Stimulated activated CD4-positive, alpha-beta T cell treated with anti-CD3 and anti-CD28 coated beads, Interleukin-1b, Interleukin-23, amount 100 ng/mL, for 24 hours (primary cell): ENCODE measurements at places on chromosomes 6 and 20.

DNA sequence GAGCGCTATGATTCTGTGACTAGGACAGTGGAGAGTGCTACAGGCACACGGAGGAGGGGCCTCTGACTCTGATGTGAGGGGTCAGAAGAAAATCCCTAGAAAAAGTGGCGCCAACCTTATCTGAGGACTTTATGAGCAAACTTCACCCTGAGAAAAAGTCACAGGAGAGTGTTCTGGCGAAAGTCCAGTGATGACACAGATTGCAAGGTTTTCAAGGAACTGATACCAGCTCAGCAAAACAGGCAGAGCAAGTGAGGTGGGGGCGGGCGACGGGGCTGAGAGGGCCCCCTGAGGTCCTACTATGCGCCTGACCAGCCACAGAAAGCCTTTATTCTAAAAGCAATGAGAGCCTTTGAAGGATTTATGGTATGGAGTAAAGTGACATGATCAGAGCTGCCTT is 73.3 kb downstream of the SLC22A23 start:
- DNase-seq = no peak

DNA sequence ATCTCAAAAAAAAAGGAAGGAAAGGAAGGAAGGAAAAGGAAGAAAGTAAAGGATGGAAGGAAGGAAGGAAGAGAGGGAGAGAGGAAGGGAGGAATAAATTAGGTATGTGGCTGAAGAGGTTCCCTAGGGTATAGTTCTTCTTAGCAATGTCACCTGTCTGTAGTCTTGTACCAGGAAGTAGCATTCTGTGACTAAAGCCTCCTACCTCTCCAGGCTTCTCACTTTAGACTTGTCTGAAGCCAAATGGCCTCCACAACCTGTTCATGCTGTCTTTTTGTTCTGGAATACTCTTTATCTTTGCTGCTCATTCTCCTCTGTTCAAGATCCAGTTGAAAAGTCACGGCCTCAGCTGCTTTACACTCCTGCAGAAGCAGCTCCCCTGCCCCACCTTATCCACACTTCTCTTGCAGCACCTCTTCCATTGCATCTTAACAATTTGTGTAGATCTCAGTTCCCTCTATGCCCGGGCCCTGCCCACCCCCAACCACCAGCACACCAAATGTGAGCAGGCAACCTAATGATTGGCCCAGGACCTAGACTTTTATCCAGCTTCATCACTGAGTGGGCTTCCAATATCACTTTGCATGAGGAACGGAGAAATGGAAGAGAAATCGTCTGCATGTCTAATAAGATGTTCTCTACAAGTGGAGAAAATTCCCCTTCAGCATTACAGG is 19.1 kb downstream of the GCNT2 start:
- no peak for DNase-seq

- DNase-seq = no peak
These were observed 14.6 kb upstream of the MRPS18A start for GRCh38 chr6:43702171-43702533.

DNA sequence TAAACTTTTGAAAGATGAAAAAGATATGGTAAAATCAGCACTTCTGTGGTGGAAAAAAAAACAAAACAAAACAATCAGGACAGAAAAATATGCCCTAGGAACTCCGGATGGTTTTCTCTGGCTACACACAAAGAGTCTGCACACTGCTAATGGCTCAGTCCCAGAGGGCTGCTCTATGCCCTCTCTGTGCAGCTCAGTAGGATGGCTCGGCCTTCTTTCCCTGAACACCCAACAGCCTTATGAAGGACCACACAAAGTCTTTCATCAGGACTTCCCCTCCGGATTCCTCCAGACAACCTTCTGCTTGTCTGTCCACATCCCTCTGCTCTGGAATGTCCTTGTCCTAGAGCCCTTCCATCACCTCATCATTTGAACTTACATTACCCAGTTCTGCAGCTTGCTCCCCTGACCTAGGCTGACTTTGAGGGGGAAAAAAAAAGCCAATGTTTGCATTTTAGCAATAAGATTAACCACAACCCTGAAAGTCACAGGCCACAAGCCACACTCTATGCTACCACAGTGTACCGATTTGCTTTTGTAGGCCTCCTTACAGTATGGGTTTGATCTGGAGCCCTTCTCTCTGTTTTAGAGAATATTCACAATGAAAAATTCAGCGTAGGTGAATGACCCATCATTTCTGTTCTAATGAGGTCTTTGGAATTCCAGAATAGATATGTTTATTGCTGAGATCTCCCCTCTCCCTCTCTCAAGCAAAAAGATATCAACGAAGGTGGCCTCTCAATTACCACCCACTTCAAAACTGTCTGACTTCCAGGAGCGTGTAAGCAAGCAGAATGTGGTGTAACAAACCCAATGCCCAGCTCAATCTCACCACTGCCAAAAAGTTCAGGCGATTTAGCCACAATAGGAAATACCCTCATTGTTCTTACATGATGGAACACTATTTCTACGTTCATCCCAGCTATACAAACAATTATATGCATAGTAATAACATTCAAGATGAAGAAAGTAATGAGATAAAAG is 164.0 kb downstream of the GMDS start:
- no peak for DNase-seq

DNA sequence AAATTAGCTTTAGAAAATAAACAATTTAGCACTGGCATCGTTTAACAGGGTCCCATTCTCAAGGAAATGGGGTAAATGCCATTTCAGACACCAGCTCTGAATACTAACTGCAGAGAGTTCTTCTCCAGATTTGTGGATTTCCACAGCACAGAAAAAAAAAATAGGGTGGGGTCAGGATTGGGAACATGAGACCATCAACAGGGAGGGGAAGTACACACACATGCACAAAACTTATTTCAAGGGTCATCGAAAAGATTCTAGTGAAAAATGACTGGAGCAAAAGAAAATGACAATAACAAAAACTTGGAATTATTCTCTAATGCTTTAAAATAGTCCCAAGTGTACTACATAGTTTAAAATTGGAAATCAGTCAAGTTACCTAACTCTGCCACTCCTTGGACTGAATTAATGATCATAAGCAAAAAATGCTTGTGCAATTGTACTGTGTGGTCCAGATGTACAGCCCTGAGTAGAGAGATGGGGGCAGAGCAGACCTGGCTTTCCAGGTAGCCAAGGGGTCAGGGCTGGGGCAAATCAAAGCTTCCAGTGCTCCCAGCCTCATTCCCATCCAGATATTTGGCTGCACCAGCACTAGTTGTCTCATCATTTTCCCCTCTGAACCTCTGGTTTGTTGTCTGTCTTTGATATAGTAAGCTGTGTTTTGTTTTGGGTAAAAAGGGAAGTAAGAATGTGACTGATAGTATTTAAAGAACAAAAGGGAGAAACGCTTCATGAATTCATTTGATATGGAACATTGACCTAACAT is 152.4 kb downstream of the SOBP start:
- DNase-seq = no peak

DNA sequence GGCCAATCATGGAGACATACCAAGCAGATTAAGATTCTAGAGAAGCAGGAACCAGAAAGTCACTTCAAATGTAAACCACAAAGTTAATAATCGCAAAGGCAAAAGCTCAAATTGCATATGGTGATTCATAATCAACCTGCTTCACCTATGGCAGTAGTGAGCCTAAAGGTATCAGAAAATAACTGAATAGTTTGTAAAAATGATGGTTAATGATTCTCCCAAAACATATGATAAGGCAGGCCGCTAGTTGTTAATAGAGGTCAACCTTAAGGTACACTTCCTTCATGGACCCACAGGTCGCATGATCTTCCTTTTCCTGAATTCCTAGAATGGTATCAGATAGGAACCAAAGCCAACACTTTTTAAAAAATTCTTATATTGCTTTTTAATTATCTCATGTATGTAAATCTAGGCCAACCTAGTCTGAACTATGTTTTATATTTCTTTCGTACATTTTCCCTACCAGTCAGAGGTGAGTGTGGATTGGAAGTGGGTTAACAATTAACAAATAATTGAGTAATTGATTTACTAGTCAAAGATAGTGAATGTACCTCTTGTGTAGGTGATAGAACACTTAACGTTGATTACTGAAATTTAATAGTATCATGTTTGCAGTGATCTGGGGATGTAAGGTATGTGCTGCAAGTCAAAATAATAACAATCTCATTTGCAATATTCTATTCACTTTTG is 16.4 kb downstream of the TAAR2 start:
- DNase-seq = no peak

- DNase-seq = no peak
These were observed 34.3 kb downstream of the SRC start for GRCh38 chr20:37379967-37380828.

DNA sequence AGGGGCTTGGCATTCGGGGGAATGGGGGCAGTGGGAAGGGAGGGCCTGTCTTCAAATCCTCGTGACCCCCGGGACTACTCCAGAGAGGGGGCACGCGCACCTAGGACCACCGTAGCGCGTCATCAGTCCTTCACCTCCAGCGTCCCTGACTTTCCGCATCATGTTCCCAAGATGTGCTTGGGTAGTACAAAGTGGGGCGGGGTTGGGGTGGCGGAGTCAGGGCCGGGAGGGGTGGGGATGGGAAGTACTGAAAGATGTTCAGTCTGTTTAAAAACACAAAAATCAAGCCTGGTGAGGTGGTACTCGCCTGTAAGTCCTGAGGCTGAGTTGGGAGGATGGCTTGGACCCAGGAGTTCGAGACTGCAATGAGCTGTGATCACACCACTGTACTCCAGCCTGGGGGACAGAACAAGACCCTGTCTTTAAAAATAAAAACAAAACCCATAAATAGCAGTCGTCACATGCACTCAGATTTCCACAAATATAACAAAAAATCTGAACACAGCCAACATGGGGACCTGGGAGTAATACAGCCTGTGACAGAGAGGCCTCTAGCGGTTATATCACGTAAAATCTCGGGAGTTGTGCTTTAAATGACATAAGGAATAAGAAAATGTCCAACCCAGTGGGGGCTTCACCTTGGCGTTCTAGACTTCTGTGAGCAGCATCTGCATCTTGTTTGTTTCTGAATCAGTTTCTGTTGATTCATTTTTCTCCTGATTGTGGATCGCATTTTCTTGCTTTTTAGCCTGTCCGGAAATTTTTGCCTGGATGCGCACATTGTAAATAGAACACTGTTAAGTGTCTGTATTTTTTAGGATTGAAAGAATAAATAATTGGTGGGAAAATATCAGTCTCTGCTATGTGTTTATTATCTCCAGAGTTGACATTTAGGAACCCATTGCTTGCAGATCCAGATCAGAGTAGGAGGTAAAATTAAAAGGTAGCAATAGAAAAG is 698 bp upstream of the LRP11 start:
- DNase-seq = no peak

DNA sequence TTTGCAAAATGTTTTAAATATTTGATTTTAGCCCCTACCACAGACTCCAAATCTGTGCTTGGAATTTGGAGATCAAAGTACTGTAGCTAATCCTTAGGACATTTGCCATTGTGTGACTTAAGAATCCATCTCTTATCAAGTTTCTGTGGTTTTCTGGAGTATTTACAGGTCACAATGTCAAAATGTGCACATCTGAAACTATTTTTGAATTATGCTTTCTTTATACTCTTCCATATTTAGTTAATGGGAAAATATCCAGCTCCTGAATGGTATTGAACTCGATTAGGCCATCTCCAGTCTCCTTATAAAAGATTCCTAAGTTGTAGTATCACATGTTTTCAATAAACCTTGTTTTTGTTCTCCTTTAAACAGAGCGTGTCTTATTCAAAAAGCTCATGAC is 162.5 kb downstream of the KHDC1L start:
- DNase-seq = no peak

- no peak for DNase-seq
These were observed 206.5 kb upstream of the BMP2 start for GRCh38 chr20:6560978-6561377.

- no peak for DNase-seq
These were observed 198.6 kb upstream of the CDH4 start for GRCh38 chr20:61053487-61053886.
